ENCODE measurements at places on chromosomes 5 and 9. TPM values are rescaled to one million over a fixed set of nuclear protein-coding genes. Genes with fewer than 3 reads are reported as not detected.

Gene FAM221B
- total RNA-seq, result not detected

Gene SPATA31D3
- total RNA-seq, result not detected

Gene ITGA2
- total RNA-seq, result 1.1 TPM

Gene MCC
- 108 TPM for total RNA-seq

Gene FAM153A
- 5.1 TPM for total RNA-seq

Gene ANKS6
- 28.1 TPM for total RNA-seq

Gene SLC46A2
- total RNA-seq, result not detected

Data from ovary (tissue), 10 donors.